ENCODE measurements at places on chromosomes 5 and 9.

- DNase-seq: no peak
Measured at GRCh38 chr5:43155394-43156096, 34.8 kb downstream of the ZNF131 start.

DNA sequence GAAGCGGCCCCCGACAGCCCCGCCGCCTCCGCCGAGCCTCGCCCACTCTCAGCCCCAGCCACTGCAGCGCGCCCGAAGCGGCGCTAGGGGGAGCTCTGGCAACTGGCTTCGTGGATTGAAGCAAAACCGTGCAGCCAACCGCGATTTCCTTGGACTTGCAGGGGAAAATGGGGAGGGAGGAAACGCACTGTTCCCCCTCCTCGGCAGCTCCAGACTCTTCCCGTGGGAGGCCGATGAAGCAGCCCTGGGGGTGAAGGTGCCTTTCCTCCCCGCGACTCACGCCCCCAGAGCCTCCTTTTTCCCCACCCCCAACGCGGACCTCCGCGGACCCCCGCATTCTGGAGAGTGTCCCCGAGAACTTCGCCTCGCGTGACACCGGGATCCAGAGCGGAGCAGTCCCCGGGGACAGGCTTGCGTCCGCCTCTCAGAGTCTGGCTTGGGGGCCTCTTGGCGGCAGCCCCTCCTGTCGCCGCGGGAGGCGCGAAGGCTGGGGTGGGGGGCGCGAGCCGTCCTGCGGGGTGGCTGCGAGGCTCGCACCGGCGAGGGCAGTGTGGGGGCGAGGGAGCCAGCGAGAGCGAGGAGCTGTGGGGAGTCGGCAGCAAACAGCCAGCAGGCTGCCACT, 3.8 kb downstream of the IER5L start:
- peak; percentile 86 for DNase-seq

DNA sequence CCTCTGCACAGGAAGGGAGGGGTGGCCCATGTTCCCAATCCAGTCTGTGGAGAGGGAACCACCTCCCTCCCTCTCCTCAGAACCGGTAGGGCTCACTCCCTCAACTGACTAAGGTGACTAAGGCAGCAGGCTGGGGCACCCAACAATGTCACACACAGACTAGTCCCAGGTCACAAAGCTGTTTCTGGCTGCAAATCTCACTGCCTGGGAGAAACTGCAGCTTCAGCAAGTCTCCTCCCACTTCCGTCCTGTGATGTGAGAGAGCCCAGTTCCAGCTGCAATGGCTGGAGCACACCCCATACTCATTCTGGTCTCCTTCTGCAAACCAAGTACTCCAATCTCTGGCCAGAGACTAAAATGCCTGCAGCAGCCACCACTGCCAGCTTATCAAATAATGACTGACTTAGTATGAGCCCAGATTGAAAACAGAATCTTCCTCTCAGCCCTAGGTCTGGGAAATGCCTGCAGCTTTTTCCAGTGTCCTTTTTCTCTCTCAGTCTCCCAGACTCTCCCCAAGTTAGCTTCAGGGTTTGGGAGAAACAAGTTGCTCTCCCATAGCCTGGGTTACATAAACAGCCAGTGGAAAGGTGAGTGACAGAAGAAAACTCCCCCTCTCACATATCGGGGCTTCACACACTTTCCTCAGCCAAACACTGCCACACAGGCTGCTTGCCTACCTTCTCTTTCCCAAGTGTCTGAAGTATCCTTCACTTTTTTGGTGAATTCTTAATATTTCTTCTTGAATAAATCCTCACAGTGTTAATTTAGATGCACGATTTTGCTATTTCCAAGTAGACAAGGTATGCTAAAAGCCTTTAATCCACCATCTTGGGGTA, 247.4 kb upstream of the RASA1 start:
- no peak for DNase-seq

DNA sequence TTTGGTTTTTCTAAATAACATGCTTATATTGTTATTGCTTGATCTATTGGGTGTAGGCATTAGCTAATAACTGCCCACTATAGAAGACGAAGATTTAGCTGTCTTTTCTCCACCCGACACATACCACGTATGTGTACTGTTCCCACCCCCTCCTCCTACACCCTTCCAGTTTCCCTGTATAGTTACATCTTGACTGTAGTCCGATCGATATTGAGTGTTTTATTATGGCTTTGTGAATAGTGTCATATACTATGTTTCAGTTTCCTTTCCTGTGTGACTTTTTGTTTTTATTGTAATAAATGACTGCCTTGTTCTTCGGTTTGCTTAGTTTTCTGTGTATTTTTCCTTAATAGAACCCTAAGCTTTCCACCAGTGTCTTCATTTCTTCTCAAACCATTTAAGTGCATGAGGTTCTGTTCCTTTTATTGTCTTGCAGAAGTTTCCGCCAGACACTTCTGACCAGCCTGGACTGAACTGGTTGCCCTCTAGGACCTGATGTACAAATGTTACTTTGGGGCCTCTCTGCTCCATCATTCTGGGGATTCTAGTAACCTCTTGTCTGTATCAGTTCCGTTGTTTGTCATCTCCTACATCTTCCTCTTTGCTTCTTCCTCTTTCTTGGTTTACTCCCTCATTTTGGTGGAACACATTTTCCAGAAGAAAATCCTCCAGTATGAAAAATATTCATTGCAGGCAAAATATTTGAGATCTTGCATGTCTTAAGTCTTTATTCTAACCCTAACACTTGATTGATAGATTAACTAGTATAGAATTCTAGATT, 61.8 kb downstream of the PRKACG start:
- no peak for DNase-seq

DNA sequence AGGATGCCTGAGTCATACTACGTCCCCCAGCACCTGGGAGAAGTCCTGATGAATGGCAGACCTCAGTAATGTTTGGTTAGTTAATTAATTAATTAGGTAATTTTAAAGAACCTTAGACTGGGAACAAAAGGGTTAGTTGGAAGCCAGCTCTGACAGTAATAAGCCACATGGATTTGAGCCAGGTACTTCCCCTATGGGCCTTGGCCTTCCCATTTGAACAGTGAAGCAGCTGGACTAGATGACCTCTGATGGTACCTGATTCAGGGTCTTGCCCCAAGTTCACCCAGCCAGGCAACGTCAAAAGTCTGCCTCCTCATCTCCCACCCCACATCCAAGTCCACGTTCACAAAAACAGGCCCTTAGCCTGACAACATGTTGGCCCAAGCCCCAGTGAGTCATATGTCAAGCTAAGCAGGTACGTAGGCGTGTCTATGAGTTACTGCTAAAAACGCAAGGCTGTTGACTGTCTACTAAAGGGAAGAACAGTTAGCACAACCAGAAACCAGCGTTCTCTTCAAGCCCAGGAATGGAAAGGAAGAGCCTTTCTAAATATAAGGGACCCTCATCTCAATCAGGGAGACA, 303.2 kb downstream of the ACTL7B start:
- no peak for DNase-seq

DNA sequence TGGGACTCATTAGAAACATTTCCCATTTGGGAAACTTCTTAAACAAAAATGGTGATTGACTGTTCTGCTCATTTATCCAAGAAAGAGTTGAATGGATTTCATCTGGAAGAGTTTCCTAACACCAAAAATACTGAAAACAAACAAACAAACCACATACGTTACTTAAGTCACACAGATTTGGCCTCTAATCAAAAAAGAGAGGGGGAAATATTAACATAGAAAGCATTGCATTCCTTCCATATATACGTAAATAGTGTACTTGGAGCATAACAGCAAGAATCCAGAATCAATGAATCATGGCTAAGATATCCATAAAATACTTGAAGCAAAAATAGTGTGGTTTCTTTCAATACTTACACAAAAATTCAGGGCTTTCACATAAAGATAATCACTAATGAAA, 189.8 kb upstream of the MAP3K1 start:
- DNase-seq: no peak

GRCh38 chr9:112786829-112787520, 36.4 kb downstream of the SNX30 start:
- no peak for DNase-seq

DNA sequence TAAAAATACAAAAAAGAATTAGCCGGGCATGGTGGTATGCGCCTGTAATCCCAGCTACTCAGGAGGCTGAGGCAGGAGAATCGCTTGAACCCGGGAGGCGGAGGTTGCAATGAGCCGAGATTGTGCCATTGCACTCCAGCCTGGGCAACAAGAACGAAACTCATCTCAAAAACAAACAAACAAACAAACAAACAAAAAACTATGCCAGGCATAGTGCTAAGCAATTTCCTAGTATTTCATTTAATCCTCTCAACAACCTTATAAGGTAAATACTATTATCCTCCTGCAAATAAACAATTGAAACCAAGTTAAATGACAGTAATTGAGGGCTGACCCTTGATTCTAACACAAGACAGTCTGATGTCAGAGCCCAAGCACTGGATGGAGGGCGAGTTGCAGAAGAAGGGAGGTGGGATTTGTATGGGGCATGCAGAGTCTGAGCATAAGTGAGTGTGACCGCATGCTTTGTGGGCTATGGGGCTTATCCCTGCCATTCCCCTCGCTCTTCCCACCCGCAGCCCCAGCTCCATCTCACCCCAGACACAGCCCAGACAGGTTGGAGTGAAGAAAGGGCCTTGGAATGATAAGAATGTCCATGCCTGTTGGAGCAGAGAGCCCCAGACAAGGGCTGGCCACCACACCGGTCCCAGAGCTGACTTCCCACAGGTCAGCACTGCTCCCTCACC, 24.3 kb upstream of the RPS14 start:
- DNase-seq: peak; percentile 50

DNA sequence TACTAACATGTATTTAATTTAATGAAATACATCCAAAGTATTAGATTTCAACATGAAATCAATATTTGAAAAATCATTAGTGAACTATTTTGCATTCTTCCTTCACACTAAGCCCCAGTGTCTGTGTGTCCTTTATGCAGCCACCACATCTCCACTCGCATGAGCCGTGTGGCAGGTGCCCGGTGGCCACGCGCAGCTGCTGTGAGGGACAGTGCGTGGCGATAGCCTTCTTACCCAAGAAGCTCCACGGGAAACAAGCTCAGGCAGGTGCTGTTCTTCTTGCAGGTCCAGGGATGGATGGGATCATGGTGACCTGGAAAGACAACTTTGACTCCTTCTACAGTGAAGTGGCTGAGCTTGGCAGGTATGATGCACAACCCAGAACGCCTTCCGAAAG, 79.3 kb upstream of the OTULINL start:
- no peak for DNase-seq

DNA sequence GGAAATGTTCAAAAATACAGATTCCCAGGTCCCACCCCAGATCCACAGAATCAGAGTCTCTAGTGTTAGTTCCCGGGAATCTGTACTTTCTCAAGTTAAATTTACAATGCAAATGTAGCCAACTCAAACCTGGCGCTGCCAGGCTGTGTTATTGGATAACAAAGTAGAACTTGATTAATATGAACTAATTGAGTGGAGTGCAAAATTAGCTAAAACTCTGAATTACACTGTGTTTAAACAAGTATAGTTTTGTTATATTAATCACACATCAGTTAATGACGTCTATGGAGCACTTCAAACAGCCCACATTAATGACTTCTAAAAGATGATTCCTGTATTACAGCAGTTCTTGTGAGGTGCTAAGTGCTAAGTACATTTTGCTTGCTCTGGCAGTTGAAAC, 32.4 kb upstream of the CYFIP2 start:
- no peak for DNase-seq

DNA sequence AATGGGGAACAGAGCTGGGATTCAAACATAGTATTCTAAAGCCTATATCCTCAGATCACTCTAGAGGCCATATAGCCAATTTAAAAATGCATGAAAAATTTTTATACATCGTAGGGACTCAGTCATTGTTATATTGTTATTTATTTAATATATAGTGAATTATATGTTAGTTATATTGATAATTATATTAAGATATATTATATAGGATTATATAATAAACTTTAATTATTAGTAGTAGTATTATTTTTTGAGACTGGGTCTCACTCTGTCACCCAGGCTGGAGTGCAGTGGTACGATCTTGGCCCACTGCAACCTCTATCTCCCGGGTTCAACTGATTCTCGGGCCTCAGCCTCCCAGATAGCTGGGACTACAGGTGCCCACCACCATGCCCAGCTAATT, 65.7 kb upstream of the DPYSL3 start:
- no peak for DNase-seq

DNA sequence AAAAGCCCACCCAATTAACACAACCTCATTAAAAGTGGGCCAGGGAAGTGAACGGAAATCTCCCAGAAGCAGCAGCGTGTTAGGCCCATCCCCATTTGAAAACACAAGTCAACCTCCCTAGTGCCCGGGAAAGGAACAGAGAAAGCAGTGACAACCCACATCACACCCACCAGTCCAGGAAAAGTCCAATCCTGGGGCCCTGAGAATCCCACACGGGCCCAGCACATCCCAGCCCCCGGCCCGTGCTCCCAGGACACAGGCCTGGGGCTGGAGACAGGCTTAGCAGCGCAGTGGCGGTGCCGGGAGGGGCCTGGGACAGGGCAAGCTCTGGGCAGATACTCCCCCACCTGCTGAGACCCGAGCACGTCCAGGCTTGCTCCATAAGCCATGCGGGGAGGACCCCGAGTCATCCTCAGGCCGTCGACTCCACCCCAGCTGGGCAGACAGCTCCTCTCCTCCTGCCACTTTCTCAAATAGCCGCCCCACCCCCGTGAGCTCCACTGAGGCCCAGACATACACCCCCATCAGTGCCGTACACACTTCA, 101.0 kb downstream of the KCNT1 start:
- DNase-seq: no peak

GRCh38 chr5:98865690-98866089, 63.1 kb downstream of the CHD1 start:
- no peak for DNase-seq

DNA sequence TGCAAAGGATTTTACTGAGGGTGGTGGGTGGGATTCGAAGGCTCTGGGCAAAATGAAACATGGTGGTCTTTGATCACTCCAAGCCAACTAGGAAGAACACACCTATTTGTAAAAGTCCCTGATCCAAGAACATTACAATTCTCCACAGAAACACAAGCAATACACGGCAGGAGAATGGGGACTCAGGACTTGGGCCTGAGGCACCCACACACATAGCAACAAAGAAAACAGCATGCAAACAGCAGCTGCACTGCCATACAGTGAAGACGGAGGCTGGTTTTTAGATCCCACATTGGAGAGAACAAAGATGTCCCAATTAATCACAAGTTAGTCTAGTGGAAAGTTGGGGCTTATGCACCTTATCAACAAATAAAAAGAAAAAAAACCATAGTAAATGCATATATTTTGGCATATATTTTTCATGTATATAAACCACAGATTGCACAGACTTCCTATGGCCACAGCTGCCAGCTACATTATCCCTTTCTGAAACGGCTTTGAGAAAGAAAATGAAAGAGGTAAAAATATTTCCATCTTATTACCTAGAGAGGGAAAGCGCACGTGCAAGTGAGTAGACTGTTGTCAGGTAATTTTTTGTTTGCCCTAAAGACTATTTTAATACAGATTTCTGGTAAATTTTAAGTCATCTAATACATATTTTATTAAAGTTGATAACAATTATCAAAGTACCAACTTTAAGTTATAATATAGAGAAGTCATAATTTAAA, 410.9 kb downstream of the BNC2 start:
- no peak for DNase-seq

- no peak for DNase-seq
Measured at GRCh38 chr5:75169516-75169915, 67.2 kb downstream of the ANKRD31 start.

All from G401 (cell line).